Left lung (tissue), 14 donors: ENCODE measurements at places on chromosomes 3 and 15.

GRCh38 chr3:25678581-25678980 lies 13.9 kb upstream of the TOP2B start:
- H3K27ac ChIP-seq: no peak overlapping the region
- no peaks in the 10 kb centered on the region for H3K27me3 ChIP-seq
- no peak overlapping the region for H3K4me3 ChIP-seq
- no peaks in the 10 kb centered on the region for H3K36me3 ChIP-seq
- no peaks in the 10 kb centered on the region for H3K4me1 ChIP-seq

DNA sequence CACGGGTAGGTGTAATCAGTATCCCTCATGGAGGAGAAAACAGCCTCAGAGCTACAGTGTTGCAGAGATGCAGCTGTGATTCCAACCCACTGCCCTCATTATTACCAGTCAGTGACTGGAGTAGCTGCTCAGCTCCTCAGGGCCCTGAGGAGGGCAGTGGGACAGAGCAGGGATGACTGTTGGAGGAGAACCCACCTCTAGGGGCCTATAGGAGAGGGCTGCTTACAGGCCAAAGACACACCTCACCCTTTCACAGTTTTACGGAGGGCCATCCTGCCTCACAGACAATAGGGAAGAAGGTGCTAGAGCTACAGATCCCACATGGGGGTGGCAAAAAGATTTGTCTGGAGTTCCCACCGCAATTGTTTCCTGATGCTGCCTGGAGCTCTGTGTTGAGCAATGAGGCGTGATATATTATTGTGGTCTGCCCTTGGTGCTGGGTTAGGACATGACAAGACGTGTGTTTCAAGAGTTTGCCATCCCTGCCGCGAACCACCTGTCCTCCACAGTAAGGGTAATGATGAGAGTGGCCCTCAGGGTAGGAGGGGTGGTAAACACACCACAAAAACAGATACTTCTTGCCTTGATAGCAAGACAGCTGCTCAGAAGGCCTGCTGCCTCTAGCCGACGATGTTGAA lies 140.5 kb upstream of the TPM1 start:
- H3K27me3 ChIP-seq: no peaks in the 10 kb centered on the region
- H3K4me1 ChIP-seq: peaks cover 4% of the 10 kb centered on the region
- no peak overlapping the region for H3K4me3 ChIP-seq
- no peaks in the 10 kb centered on the region for H3K36me3 ChIP-seq

GRCh38 chr3:68943753-68944500 lies 11.6 kb upstream of the TAFA4 start:
- peaks cover 4% of the 10 kb centered on the region for H3K27me3 ChIP-seq
- no peak overlapping the region for H3K27ac ChIP-seq
- no peak for DNase-seq

DNA sequence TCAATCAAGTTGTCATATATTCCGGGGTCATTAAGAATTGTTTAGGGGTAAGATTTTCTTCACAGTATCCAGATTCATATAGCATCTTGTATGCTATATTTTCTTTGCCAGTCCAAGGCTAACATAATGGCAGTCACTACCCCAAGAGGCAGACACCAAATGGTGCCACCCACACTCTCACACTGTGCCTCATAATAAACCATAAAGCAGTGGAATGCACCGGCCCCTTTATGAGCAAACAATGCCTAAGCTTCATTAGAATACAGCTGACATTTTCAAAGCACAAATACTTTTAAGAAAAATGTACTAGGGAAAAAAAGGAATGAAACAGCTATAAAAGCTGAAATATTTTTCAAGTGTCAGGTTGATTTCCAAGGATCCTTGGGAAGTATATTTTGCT lies 121.6 kb downstream of the TFDP2 start:
- peaks cover 8% of the 10 kb centered on the region for H3K4me1 ChIP-seq
- peak overlapping the region; percentile 42 for H3K4me3 ChIP-seq
- no peaks in the 10 kb centered on the region for H3K36me3 ChIP-seq
- H3K27ac ChIP-seq: peak overlapping the region; percentile 28
- no peak for DNase-seq
- no peaks in the 10 kb centered on the region for H3K27me3 ChIP-seq

- H3K27me3 ChIP-seq: no peaks in the 10 kb centered on the region
- no peaks in the 10 kb centered on the region for H3K36me3 ChIP-seq
- H3K27ac ChIP-seq: no peak overlapping the region
- no peaks in the 10 kb centered on the region for H3K4me1 ChIP-seq
Observed at GRCh38 chr3:120652281-120652680, 29.8 kb downstream of the HGD start.

- H3K27me3 ChIP-seq: no peaks in the 10 kb centered on the region
- DNase-seq: no peak
- H3K36me3 ChIP-seq: no peaks in the 10 kb centered on the region
- H3K4me3 ChIP-seq: no peak overlapping the region
- no peak overlapping the region for H3K27ac ChIP-seq
Observed at GRCh38 chr3:191176038-191176785, 22.8 kb upstream of the OSTN start.

GRCh38 chr3:71684757-71685386 lies 40.3 kb downstream of the EIF4E3 start:
- no peak overlapping the region for H3K4me3 ChIP-seq
- H3K36me3 ChIP-seq: no peaks in the 10 kb centered on the region
- DNase-seq: no peak
- peaks cover 51% of the 10 kb centered on the region for H3K4me1 ChIP-seq

DNA sequence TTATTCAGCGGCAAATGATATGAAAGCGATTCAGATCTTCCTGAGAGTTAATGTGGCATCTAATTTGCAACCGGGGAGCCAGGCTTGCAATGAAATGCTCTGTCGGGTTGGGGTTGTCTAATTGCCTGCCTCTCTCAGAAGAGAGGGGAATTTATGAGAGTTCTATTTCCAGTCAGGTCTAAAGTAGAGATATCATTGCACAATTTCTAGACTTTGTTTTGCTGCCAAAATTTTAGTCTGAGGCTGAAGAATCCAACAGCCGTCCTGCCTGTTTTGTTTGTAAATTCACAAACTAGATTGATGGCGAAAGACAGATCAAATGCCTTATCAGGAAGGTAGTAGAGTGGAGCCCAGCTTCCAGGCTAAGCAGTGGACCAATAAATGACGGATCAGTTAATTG lies 610 bp downstream of the LIPC start:
- no peaks in the 10 kb centered on the region for H3K36me3 ChIP-seq
- H3K27me3 ChIP-seq: no peaks in the 10 kb centered on the region
- DNase-seq: no peak
- no peak overlapping the region for H3K27ac ChIP-seq
- no peak overlapping the region for H3K4me3 ChIP-seq

GRCh38 chr3:177039490-177040274 lies 157.6 kb downstream of the TBL1XR1 start:
- H3K27ac ChIP-seq: no peak overlapping the region
- no peaks in the 10 kb centered on the region for H3K36me3 ChIP-seq
- no peak for DNase-seq
- H3K4me1 ChIP-seq: peaks cover 2% of the 10 kb centered on the region
- no peaks in the 10 kb centered on the region for H3K27me3 ChIP-seq

DNA sequence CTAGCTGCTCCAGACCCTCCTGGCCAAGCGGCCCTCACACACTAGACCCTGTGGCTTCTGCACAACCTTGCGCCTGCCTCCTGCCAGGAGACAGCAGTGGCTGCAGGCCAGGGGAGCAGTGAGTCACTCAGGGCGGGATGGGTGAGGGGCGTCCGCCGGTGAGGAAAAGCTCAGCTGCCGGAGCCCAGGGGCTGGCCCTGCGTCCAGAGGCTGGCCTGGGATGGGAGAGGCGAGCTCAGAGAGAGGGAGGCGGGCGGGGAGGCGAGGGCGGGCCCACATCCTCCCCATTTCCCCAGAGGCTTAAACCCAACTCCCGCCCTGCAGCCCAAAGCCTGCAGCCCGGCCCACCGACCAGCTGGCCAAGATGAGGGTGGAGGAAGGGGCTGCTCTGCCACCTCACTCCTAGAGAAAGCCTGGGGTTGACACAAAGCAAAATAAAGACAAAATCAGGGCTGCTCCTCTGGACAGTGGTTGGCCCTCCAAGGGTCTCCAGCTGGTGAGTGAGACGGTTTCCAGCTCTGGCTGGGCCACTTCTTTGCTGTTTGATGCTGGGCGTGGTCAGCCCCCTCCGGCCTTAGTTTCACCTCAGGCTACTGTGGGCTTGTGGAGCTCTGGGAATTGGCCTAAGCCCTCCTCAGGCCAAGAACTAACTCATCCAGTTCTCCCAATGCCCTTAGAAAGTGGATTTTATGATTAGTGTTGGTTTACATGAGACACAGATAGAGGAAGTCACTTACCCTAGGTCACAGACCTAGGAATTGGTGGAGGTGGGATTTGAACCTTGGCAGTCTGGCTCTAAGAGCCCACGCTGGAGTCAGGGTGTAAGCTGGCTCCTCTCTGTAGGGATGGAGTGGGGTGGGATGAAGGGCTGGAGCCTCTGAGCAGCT lies 50.6 kb downstream of the IQSEC1 start:
- H3K27ac ChIP-seq: no peak overlapping the region
- H3K27me3 ChIP-seq: no peaks in the 10 kb centered on the region
- DNase-seq: peak; percentile 69
- no peaks in the 10 kb centered on the region for H3K36me3 ChIP-seq
- no peak overlapping the region for H3K4me3 ChIP-seq
- peaks cover 12% of the 10 kb centered on the region for H3K4me1 ChIP-seq

DNA sequence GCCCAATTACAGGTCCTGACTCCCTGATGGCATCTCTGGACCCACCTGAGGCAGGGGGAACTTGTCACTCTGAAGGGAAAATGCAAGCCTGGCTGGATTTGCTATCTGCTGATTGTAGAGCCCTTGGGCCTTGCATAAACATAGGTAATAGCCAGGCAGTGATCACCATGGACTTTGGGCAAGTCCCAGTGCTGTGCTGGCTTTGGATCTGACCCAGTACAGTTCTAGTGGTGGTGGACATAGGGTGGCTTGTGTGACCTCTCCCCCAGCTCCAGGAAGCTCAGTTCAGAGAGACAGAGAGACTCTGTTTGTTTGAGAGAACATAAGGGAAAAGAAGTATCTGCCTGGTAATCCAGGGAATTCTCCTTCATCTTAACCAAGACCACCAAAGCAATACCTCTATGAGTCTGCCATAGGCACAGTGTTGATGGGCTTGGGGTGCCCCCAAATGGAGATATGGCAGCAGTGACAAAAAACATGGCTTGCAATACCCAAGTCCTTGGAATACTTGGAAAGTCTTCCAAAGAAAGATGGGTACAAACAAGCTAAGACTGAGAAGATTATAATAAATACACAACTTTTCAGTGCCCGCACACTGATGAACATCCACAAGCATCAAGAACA lies 348.5 kb downstream of the PYDC2 start:
- no peak for DNase-seq
- no peaks in the 10 kb centered on the region for H3K36me3 ChIP-seq
- no peaks in the 10 kb centered on the region for H3K27me3 ChIP-seq
- H3K27ac ChIP-seq: no peak overlapping the region
- H3K4me1 ChIP-seq: no peaks in the 10 kb centered on the region

DNA sequence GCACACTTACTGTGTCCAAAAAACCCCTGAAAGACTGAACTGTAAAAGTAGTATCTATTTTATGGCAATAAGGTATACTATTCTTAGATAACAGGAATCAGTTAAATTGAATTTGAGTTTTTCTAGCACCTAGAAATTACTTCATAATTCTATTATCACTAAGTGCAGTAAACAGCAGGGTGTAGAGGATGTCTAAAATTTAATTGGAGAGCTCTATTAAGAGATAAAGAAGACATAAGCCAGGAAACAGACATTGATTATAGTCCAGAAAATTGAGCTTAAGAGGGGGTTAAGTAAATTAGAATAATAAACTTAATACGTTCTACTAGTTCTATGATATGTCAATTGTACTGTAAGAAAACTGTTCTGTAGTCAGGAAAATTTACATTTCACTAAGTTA lies 403.5 kb upstream of the CBLB start:
- H3K27me3 ChIP-seq: no peaks in the 10 kb centered on the region
- no peaks in the 10 kb centered on the region for H3K4me1 ChIP-seq
- no peak overlapping the region for H3K4me3 ChIP-seq
- no peak for DNase-seq
- H3K27ac ChIP-seq: no peak overlapping the region

DNA sequence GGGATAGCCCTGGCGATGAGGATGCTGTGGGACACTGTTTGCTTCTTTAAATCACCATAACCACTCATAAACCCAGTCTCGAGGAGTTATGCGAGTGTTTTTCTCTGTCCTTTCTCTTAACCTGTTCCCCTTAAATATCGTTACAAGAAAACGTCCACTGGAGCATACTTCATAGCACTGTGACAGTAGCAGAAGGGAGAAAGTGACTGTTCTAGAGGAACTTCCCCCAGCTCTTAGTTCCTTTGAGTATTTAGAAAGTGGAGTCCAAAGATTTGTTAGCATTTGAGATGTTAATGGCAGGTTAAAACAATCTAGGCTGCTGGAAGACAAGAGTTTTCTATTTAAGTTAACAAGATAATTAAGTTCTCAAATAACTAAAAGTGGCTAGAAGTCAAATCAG lies 142.0 kb downstream of the GADL1 start:
- no peak for DNase-seq
- no peaks in the 10 kb centered on the region for H3K27me3 ChIP-seq
- H3K4me1 ChIP-seq: peaks cover 13% of the 10 kb centered on the region
- no peaks in the 10 kb centered on the region for H3K36me3 ChIP-seq
- H3K27ac ChIP-seq: no peak overlapping the region

- H3K4me1 ChIP-seq: peaks cover 5% of the 10 kb centered on the region
- H3K36me3 ChIP-seq: no peaks in the 10 kb centered on the region
- no peak for DNase-seq
- H3K4me3 ChIP-seq: no peak overlapping the region
- H3K27me3 ChIP-seq: no peaks in the 10 kb centered on the region
- peak overlapping the region; percentile 31 for H3K27ac ChIP-seq
Observed at GRCh38 chr3:141331377-141332318, 36.7 kb upstream of the ZBTB38 start.

DNA sequence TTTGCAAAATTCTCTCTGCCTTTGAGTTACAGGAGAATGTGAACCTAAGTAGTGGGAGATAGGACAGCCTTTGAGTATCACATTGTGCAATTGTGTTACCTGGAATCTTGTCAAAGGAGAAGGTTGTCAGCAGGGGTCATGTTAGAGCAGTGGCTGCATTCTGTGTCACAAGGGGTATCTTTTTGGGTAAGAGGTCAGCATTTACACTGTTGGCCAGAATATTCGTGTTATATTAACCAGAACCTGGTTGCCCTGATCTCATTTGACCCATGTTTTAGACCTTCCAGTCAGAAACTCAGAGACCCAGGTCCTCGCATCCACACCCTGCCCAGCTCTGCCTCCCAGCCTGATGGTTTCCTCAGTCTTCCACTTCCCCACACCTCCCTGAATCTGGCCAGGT lies 27.3 kb downstream of the HDC start:
- H3K27me3 ChIP-seq: no peaks in the 10 kb centered on the region
- no peaks in the 10 kb centered on the region for H3K36me3 ChIP-seq
- peaks cover 3% of the 10 kb centered on the region for H3K4me1 ChIP-seq
- H3K27ac ChIP-seq: no peak overlapping the region

- H3K27me3 ChIP-seq: no peaks in the 10 kb centered on the region
- no peaks in the 10 kb centered on the region for H3K4me1 ChIP-seq
- no peak overlapping the region for H3K4me3 ChIP-seq
Observed at GRCh38 chr3:159158213-159158612, 356.4 kb downstream of the MFSD1 start.

- no peaks in the 10 kb centered on the region for H3K36me3 ChIP-seq
- DNase-seq: no peak
- no peaks in the 10 kb centered on the region for H3K4me1 ChIP-seq
- H3K27me3 ChIP-seq: no peaks in the 10 kb centered on the region
Observed at GRCh38 chr3:159640225-159640624, 348.4 kb upstream of the IL12A start.

- H3K4me3 ChIP-seq: no peak overlapping the region
- H3K4me1 ChIP-seq: no peaks in the 10 kb centered on the region
- no peaks in the 10 kb centered on the region for H3K36me3 ChIP-seq
- no peak overlapping the region for H3K27ac ChIP-seq
- no peak for DNase-seq
Observed at GRCh38 chr3:112308151-112308911, 14.3 kb upstream of the SLC9C1 start.
